Activated T-helper 1 cell treated with anti-CD3 and anti-CD28 coated beads, Interleukin-2, amount 50 U/mL, for 16 hours (primary cell): ENCODE measurements at places on chromosomes 2 and 18.

DNA sequence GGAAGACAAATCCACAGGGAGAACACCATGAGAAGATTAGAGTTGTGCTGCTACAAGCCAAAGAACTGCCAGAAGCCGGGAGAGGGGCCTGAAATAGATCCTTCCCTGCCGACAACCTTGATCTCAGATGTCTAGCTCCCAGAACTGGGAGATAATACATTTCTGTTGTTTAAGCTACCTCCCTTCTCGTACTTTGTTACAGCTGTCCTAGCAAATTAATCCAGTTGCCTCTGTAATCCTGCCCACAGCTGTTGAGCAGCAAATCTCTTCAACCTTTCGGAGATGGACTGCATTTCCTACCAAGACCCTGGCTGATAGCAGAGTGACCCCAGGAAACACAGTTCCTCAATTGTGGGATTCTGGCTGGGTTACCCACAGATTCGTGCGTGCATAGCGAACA lies 2.6 kb upstream of the TBC1D8 start:
- no peak for DNase-seq

DNA sequence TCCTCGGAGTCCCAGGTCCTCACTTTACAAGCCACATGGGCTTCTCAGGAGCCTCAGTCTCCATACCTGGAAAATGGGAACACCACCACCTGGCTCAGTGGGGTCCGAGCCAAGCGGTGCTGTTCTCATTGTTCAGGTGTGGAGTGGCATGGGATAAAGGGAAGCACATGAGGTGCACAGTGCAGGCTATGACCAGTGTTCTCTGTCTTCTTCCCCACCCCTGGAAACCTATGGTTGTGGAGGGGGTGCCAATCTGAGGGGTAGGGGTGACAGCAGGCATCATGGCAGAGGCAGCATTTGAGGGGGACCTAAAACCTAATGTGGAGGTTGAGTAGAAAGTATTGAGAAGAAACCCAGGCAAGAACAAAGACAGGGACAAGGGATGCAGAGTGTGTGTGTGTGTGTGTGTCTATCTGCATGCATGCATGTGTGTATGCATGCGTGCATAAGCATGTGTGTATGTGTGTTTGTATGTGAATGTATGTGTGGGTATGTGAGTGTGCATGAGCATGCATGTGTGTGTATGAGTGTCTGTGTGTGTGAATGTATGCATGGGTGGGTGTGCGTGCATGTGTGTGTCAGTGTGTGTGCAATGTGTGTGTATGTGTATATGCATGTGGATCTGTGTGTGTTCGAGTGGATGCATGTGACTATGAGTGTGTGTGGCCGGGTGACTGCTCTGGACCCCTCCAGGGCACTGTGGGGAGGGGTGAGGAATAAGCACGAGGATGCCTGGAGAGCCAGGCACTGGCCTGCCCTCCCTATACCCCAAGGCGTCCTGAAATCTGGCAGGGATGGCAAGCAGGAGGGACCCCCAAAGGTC lies 4.0 kb downstream of the KIF1A start:
- no peak for DNase-seq

- DNase-seq = no peak
Observed at GRCh38 chr2:196159221-196159892, 12.0 kb downstream of the STK17B start.

GRCh38 chr18:75209129-75209950 lies at the start of gene PTGR3:
Gene PTGR3 (minus strand): TSS chr18:75209139. CDS start chr18:75209058, 81 bp downstream.
- peak; percentile 64 for DNase-seq

GRCh38 chr2:66869076-66869475 lies 434.2 kb downstream of the MEIS1 start:
- DNase-seq = no peak

- no peak for DNase-seq
Observed at GRCh38 chr2:60356346-60356745, 197.1 kb downstream of the BCL11A start.

GRCh38 chr2:19408592-19408991 lies 50.2 kb upstream of the OSR1 start:
- DNase-seq = no peak

DNA sequence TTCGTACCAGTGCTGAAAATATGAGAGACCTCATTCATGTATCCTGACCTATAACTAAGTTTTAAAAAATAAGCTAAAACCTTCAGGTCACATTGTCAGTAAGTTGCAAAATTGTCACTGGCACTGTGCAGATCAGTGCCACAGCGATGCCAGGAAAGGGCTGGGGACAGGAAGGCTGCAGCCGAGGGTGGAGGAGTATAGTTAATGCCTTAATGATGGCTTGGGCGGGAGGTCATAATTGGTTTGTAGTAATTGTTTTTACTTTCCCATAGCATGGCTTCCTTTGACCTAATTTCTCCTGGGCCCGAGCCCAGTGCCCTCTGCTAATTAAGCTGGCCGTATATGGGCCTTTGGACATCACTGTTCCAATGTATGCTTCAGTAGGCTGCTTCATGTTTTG lies 47.2 kb upstream of the RAB12 start:
- DNase-seq = no peak

DNA sequence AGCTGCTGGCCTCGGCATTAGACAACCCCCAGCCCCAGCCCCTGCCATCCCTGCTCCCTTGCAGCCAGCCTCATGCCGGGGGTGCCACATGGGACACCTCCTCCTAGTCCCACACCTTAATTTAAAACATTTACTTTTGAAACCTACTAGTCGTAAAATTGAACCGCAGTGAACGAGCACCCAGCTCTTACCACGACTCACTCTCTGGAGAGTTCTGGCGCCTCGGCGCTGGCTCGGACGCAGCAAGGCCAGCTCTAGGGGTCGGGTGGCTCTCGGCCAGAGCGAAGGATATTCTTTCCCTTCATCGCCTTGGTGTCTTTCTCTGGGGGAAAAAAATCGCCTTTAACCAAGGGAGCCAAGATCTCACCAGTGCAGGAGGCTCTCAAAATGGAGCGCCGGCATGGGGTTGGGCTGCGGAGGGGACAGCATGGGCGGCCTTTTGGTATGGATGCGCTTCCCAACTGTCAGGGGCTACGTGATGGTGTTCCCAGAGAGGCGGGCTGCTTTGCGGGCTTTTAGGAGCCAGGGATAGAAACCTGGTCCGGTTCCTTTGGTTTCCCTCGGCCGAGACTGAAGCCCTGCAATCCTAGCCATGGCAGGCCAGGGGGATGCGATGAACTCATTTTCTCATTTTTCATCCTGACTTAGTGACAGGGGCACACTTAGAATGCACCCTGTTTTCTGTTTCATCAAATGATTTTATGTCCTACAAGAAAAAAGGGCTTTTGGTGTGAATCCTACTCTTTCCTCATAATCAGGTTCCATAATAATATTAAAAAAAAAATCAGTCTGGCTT lies 2.0 kb downstream of the HPCAL1 start:
- DNase-seq = no peak

GRCh38 chr2:57918126-57918525 lies 128.5 kb upstream of the VRK2 start:
- DNase-seq = no peak
